ENCODE measurements at places on chromosomes 13 and 19.

DNA sequence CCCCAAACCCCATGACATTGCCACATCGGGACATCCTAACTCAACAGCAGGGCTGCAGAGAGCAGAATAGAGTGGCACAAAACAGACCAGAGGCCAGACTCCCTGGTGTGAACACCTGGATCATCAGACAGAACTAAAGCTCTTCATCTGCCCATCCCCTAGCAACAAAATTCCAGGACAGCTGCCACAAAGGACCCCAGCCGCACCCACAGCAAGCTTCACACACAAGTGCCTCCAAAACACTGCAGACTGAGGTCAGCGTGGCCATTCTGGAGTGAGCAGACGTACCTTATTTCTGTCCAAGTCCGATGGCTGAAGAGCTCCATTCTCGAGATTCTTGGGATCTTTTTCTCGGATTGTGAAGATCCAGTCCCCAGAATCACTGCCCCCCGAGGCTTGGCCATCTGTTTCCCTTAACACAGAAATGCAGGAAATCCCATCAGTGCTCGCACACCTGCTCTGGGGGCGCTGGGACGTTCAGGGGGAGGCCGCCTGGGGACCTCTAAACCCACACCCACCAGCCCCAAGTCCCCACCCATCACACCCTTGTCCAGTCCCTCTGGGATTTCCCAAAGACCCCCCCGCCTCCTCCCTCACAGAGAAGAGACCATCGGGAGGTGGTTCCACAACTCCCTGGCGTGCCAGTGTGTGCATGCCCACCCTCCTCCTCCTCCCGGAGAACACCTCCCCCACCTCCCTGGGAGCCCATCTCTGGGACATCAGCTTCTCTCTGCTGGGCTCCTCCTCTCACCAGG is 115.2 kb downstream of the STK24 start:
- DNase-seq = no peak

GRCh38 chr13:99215184-99215830 is 14.7 kb downstream of the UBAC2 start:
- DNase-seq = no peak

GRCh38 chr13:49297338-49297737 is 49.6 kb downstream of the CDADC1 start:
- DNase-seq = no peak

DNA sequence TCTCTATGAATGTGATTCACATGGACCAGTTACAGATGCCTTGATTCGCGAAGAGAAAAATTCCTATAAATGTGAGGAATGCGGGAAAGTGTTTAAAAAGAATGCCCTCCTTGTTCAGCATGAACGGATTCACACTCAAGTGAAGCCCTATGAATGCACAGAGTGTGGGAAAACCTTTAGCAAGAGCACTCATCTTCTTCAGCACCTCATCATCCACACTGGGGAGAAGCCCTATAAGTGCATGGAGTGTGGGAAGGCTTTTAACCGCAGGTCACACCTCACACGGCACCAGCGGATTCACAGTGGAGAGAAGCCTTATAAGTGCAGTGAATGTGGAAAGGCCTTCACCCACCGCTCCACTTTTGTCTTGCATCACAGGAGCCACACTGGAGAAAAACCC is 7.7 kb downstream of the ZNF543 start:
- DNase-seq = no peak

DNA sequence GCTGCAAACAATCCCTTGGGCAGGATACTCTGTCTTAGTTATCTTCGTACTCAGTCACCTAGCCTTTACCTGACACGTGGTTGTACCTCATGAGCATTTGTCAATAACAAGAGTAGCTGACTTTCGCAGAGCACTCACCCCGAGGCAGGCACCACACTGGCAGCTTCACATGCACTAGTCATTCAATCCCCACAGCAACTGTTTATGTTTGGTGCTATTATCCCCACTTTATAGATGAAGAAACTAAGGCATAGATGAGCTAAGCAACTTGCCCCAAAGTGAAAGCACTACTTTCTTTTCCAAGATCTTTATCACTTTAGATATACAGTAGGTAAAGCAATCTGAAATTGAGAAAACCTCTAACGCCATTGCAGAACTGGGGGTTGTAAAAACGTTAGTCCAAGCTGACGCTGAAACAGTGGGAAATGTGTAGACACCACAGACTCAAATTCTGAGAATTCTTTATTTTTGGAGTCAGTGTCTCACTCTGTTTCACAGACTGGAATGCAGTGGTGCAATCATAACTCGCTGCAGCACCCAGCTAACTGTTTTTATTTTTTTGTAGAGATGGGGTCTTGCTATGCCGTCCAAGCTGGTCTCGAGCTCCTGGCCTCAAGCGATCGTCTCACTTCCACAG is 446.0 kb downstream of the FOXO1 start:
- DNase-seq = peak; percentile 69

- no peak for DNase-seq
These were observed 12.5 kb downstream of the PLIN4 start for GRCh38 chr19:4505570-4506448.
